ENCODE measurements at places on chromosomes 3 and 15.

- no peak for DNase-seq
These were observed 1.9 kb downstream of the PLOD2 start for GRCh38 chr3:146159037-146159436.

GRCh38 chr15:93179072-93179471 lies 90.1 kb upstream of the RGMA start:
- no peak for DNase-seq

- no peak for DNase-seq
These were observed 18.2 kb downstream of the VGLL4 start for GRCh38 chr3:11625376-11626083.

- no peak for DNase-seq
These were observed 5.6 kb downstream of the WDR82 start for GRCh38 chr3:52272831-52273230.

GRCh38 chr15:41966920-41967465 lies 5.4 kb downstream of the EHD4 start:
- no peak for DNase-seq

DNA sequence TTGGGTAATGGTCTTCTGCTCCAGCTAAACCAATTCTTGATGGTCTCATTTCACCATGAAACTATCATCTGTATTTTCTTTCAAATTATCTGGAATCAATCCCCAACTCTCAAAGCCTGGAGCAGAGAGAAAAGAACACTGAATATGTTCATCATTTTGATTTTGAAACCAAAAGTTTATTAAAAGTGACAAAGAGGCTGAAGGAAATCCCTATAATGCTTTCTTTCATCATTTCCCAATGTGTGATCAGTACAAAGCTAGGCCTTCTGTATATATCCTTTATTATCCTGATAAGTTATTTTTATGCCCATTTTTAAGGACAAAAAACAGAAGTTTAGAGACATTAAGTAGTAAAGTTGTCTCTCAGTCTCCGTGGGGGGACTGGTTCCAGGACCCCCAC lies 50.1 kb upstream of the MBNL1 start:
- DNase-seq: no peak

DNA sequence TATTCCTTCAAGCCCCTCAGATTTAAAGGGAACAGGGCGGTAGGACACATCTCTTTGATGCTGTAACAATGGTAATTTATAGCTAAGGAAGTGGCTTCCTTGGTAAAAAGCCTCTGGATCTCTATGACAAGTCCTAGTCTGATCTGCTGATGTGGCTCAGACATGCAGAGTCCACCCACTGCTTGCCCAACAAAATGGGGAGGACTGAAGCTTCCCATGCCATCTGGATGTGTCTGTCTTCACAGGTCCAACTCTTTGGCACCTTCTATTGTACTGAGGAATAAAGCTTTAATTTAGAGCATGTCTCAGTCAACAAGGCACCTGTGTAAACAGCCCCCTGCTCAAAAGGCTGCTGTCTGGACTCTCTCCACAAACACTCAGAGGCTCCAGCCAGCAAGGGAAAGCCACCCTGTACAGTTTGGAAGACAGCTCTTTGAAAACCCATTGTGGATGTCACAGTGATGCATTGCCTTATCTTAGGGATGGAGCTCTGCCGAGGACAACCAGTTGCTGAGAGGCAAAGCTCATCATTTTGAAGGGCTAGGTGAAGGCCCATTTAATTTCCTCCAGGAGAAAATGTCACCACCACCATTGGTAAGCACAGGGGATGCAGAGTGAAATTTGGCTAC lies 348.6 kb upstream of the GRM7 start:
- no peak for DNase-seq

Measured in D341Med (cell line).